Amygdala (tissue), 56 donors: ENCODE measurements at places on chromosomes 2 and 18.
A peak's percentile ranks its signal among the peaks of the same experiment; 100 is the strongest.

GRCh38 chr2:94966689-94967088 lies 58.8 kb upstream of the MAL start:
- DNase-seq = no peak

- DNase-seq = no peak
Measured at GRCh38 chr18:61887838-61888237, 5.0 kb downstream of the RNF152 start.

GRCh38 chr2:211434773-211435172 lies 878.4 kb downstream of the CPS1 start:
- no peak for DNase-seq

DNA sequence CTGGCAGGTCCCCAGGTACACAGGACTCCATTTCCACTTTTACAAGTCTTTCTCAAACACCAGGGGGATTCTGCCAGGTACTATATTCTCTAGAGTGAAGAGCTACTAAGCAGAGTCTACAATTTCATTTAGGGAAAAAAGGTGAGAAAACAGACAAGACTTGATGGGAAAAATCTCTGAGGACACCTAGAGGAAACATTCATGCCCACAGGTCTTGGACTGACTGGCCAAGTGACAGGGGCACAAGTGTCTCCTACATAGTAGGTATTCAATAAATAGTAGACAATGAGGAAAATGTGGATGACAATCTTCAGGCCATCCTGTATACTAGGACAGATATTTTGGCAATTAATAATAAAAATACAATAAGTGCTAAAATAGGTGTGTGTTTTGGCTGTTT lies 228.6 kb downstream of the CLIP4 start:
- DNase-seq = no peak

- no peak for DNase-seq
Measured at GRCh38 chr2:205731583-205731981, 49.3 kb downstream of the NRP2 start.

- no peak for DNase-seq
Measured at GRCh38 chr2:88540346-88540745, 86.9 kb downstream of the EIF2AK3 start.

DNA sequence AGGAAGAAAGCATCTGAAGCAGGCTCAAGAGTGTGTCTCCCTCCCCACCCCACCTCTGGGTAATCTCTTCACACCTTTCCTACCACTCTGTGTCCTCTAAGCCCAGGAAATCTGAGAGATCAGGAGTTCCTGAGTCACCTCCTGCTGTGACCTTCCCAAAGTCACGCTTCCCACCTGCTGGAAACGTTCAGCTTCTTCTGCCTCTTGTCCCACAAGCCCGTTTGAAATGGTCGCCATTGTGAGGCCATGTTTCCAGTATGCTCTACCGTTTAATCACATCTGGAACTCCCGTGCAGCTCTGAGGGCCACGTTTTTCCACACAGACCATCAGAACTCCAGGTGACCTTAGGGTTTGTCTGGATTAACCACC lies 25.9 kb downstream of the GREB1 start:
- DNase-seq = no peak

- no peak for DNase-seq
Measured at GRCh38 chr2:203534621-203535077, 452 bp downstream of the RAPH1 start.

DNA sequence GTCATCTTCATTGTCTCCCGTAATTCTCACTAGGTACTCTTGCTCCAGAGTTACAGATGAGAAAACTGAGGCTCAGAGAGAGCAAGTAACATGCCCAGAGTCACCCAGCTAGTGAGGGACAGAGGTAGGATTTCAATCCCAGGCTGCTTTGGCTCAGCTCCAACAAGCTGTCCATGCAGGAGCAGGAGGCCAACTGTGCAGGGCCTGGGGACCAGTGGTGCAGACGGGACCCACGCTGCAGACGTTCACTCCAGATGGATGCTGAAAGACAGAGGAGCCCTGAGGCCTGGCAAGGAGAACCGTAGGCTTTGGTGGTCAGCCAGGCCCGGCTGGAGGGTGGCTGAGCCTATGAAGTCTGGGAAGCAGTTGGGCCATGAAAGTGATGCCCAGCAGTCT lies 102.6 kb downstream of the MCFD2 start:
- DNase-seq = no peak

- no peak for DNase-seq
Measured at GRCh38 chr2:100817388-100817985, 2.5 kb upstream of the NPAS2 start.

DNA sequence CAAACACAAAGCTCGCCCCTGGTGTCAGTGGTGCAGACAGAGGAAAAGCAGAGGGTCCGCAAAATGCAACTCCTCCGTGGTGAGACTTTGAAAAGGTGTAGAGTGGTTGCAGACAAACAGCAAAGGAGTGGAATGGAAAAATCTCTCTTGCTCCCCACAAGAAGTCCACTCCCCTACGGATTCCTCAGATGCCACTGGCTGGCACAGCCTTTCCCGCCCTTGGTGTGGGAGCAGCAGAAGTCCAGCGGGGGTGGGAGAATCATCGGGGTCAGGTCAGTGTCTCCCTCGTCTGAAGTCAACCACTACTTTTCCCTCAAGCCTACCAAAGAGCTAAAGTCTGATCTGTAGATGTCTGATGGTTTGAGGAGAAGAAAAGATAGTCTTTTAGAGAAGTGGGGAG lies 22.3 kb upstream of the B3GNT7 start:
- DNase-seq = no peak

DNA sequence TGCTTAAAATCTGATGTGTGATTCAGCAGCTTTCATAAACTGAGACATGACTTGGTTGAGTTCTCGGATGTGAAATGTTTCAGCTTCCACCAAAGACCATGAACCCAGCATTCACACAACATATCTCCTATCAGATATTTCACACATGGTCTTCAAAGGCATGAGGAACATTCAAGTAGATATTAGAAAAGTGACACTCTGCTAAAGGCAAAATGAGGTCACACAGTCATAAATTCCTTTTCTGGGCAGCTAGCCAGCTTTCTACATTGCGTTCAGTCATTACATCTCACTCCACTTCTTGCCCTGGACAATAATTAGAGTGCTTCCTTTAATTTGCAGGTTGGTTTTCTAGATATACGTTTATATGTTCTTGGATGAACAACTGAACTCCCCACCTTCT lies 96.7 kb downstream of the GAREM1 start:
- no peak for DNase-seq

GRCh38 chr18:22228976-22229375 lies 59.6 kb downstream of the GATA6 start:
- DNase-seq = no peak

- no peak for DNase-seq
Measured at GRCh38 chr2:224161712-224162111, 122.6 kb upstream of the SERPINE2 start.

DNA sequence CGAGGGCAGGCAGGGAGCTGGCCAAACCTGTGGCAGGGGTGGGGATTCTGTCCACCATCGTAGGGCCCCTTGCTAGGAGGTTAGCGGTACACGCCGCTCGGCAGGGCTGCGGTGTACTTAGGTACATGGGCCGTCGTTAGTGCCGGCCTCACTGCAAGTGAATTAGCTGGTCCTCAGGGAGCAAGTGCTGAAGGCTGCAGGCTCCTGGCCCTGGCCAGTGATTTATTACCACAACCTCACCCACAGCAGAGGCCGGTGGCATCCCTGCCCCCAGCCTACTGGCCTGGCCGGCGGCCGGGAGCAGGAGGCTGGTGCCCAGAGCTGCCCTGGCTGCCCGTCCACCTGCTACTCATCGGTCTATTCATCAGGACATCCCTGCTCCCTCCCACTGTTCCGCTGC lies 19.6 kb upstream of the PTMA start:
- no peak for DNase-seq

- peak; percentile 51 for DNase-seq
Measured at GRCh38 chr2:219645631-219646527, 18.4 kb downstream of the SLC4A3 start.

- DNase-seq = no peak
Measured at GRCh38 chr2:63589148-63589958, 590 bp downstream of the MDH1 start.

GRCh38 chr2:231923951-231924888 lies 2.0 kb downstream of the NPPC start:
- no peak for DNase-seq
